ENCODE measurements at places on chromosomes 12 and 14.

GRCh38 chr12:96811083-96811482 is 96.0 kb upstream of the NEDD1 start:
- peak; percentile 94 for DNase-seq

GRCh38 chr12:24373004-24373403 is 423.5 kb upstream of the SOX5 start:
- no peak for DNase-seq

DNA sequence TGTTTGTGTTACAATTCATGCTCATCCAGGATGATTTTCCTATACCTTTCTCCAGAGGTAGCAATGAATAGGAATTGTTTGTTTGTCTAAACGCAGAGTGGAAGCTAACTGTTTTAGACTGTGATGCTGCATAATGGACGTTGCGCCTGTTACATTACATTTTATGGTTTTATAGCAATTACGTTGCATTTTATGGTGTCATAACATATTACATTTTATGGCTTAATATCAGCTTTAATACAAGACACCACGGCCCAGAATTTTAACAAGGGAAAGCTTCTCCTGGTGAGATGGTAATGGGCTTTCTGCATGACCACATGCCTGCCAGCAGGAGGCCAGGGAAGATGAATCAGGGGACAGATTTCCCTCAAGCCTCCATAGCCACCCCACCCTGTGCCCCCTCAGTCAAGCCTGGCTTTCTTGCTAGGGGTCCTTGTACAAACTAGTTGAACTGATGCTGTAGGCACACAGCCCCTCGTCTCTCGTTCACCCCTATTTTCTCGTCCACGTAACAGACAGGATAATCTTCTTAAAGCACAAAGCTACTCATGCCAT is 56.5 kb downstream of the HSPB8 start:
- DNase-seq = no peak

GRCh38 chr12:3179731-3180130 is 102.6 kb downstream of the TSPAN9 start:
- DNase-seq = no peak

GRCh38 chr14:105694961-105695360 is 168.6 kb downstream of the TMEM121 start:
- DNase-seq = no peak

GRCh38 chr12:52193991-52194390 is 2.2 kb upstream of the KRT80 start:
- DNase-seq = peak; percentile 70

DNA sequence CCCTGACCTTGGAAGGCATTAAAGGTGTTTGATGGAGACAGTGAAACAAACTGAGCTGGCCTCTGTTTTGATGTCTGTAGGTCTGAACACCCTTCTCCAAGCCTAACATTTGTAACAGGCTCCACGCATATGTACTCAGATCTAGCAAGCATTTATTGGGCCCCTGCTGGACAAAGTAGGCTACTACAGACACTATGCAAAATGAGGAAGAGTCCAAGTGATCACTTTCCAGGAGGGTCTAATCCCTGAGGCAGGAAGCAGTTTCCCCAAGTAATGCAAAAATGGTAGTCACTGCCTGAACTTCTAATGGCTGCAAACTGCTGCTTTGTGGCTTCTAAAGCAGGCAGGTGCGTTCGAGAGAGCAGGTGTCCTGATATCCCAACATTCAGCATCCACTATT is 405.8 kb downstream of the MED13L start:
- DNase-seq = peak; percentile 43

DNA sequence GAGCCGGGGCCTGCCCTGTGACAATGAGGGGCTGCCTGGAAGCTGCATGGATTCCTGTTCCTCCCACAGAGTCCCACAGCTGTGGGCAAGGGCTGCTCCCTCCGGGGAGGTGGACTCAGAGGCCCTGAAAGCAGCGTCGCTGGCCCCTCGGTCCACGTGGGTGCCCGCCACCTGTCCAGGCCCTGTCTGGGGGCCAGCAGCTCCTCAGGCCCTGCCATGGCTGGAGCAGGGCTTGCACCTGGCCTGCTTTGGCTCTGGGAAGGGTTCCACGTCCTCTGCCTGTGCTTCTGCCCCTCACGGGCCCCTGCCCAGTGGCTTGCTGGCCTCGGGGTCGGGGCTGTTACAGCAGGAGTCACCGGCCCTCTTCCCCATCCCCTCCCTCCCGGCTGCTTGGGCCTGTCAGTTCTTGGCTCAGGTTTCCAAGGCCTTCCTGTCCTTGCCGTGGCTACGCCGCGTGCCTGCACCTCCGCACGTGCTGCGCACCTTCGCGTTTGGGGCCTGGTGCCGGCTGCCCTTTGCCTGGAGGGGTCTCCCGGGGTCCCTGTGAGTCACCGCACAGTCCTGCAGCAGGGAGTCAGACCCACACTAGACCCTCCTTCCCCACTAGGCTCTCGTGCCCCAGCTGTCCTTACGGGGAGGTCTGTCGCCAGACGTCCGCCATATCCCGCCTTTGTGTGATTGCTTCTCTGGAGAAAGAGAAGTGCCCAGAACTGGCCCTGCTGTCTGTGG is 5.8 kb downstream of the FBRSL1 start:
- no peak for DNase-seq

- no peak for DNase-seq
Measured at GRCh38 chr12:17588968-17589367, 501.0 kb downstream of the RERGL start.

GRCh38 chr12:92649511-92650227 is 53.1 kb upstream of the PLEKHG7 start:
- DNase-seq = peak; percentile 84

- no peak for DNase-seq
Measured at GRCh38 chr14:43894534-43894933, 612.5 kb downstream of the FSCB start.

GRCh38 chr12:106058256-106059182 is 80.2 kb downstream of the NUAK1 start:
- DNase-seq = peak; percentile 85

- DNase-seq = peak; percentile 88
Measured at GRCh38 chr12:121719926-121720414, 7.4 kb downstream of the TMEM120B start.

- no peak for DNase-seq
Measured at GRCh38 chr12:131959116-131959515, 9.4 kb downstream of the EP400 start.

- no peak for DNase-seq
Measured at GRCh38 chr12:106651552-106651951, 68.7 kb downstream of the RFX4 start.

- no peak for DNase-seq
Measured at GRCh38 chr12:59873136-59873535, 277.3 kb downstream of the SLC16A7 start.

DNA sequence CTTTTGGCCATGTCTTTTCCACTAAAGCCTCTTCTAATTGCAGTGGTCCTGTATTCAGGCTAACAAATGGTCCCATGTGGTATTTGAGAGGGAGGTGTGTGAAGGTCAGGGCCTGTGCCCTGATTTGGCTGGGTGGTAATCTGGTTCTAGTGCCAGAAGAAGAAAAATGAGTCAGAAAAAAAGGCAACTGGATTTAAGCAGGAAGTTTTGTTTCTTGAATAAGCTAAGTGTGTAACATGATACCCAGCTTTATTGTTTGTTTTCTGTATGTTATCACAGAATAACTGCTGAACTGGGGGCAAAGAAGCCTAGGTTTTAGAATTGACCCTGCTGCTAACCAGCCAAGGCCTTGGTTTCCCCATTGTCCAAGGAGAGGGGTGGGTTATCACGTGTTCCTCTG is 134.0 kb downstream of the ANO6 start:
- peak; percentile 49 for DNase-seq

DNA sequence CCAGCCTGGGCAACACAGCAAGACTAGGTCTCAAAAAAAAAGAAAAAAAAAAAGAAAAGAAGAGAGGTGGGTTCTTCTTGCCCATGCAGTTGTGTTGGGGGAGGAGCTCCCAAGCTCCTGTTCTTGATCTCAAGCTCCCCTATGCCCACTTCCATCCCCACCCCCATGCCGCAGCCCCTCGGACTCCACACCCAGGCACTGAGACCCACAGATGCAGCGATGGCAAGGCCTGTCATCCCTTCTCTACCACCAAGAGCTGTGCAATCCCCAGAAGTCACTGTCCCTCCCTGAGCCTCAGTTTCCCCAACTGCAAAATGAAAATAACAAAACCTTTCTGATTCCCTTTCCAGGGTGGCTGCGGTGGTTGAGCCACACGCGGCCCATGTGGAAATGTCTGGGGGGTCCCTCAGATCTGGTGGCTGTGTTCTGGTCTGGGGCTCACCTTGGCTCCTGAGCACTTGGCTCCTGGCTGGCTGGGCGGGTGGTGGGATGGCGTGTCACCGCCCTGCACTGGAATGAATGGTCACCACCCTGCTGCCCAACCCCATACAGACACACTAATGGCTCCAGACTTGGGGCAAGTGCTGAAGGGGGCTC is 22.6 kb upstream of the KIF26A start:
- DNase-seq = no peak

- no peak for DNase-seq
Measured at GRCh38 chr14:21852061-21852664, 178.5 kb upstream of the OR4E1 start.

DNA sequence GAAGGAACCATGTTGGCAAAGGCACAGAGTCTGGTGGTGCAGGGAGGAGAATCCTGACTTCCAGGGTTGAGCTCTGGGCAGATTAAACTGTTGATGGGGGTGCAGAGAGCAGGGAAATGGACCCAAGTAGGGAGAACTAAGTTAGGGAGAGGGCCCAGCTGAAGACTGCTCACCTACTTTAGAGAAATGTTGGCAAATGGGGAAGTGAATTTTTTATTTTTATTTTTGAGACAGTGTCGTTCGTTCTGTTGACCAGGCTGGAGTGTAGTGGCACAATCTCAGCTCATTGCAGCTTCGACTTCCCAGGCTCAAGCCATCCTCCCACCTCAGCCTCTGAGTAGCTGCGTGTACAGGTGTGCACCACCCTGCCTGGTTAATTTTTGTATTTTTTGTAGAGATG is 32.1 kb upstream of the TUBA1A start:
- no peak for DNase-seq

DNA sequence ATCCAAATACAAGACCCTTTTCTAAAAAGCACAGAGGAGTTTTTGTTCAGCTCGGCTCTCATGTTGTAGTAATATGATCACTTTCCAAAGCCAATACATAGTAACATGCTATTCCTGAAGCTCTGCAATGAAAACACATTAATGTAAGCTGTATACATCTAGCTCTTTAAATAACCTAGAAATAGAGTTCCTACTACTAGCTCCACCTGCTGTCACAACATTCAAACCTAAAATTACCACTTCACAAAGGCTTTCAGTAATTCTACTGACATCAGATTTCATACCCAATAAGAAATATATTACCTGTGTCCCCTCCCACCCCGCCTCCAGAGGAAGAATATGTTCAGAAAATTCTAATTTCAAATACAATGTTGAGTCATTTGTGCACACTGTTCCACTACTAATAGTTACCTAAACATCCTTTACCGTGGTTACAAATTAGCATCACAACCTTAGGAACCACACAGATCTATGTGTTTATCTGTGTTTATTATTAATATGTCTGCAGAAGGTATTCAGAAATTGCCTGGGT is 17.8 kb downstream of the EFCAB11 start:
- no peak for DNase-seq

DNA sequence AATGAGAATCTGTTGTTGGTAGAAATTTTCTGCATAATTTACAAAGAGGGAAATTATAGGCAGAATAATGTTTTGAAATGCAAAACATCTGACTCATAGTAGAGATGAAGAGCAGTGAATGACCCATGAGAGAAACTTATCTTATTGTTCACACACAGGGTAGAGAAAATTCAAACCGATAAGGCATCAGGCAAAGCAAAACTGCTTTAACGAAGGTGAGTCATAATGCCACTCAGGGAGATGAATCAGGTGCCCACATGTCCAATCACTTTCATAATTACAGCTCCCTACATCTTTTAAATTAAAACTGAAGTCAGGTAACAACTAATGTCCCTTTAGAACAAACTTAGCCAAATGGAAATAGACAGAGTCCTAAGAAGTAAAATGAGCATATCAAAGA is 265.6 kb upstream of the GARIN6 start:
- no peak for DNase-seq

DNA sequence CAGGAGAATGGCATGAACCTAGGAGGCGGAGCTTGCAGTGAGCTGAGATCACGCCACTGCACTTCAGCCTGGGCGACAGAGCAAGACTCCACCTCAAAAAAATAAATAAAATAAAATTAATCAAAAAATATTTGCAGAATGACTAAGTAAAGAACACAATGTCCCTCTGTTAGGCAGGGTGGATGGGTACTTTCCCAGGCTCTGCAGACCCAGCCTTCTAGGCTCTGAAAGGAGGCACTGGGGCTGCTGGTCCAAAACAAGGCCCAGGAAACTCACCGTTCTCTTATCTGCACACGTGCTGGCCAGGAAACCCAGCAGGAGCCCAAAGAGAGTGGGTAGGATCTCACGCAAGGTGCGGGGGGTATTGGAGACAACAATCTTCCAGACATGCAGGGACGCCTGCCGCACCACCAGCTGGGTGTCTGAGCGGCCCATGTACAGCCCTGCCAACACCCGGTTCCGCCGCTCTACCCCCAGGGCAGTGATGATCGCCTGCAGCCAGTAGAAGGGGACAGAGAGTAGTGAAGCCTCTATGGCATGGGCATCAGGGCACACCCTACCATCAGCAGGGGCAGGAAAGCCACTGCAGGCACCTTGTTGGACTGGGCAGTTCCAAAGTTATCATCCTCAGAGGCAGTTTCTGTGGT is 25.8 kb upstream of the RAB35 start:
- peak; percentile 9 for DNase-seq

- peak; percentile 89 for DNase-seq
Measured at GRCh38 chr14:54350203-54350602, 46.6 kb upstream of the CDKN3 start.

GRCh38 chr14:93096691-93097322 is 18.9 kb downstream of the ITPK1 start:
- no peak for DNase-seq

- no peak for DNase-seq
Measured at GRCh38 chr12:12797794-12798152, 12.3 kb downstream of the APOLD1 start.

DNA sequence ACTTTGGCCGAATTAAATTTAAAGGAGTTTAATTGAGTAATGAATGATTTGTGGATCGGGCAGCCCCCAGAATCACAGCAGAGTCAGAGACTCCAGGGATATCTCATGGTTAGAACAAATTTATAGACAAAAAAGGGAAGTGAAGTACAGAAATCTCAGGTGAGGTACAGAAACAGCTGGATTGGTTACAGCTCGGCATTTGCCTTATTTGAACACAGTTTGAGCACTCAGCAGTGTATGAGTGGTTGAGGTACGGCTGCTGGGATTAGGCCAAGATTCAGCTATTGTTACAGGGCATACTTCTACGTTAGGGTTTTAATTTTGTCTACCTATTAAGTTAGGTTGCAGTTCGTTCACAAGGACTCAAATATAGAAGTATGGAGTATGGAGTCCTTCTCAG is 23.3 kb downstream of the CCDC38 start:
- no peak for DNase-seq

DNA sequence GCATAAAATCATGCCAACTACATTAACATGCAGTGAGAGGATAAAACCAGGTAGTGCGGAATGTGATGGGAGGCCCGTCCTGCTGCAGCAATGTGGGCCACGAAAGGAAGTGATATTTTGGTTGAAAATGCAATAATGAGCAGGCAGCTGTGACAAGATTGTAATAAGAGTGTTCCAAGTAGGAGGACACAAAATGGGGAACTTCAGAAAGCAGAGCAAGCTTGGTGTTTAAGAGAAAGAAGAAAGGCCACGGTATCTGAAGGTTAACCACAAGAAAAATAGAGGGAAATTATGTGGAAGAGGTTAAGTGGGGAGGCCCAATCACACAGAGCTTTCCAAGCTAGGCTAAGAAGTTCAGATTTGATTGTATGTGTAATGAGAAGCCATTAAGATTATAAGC is 34.3 kb downstream of the OVCH1 start:
- DNase-seq = no peak
